ENCODE measurements at places on chromosomes 4 and X.

- DNase-seq = no peak
Measured at GRCh38 chr4:84159762-84160161, 339.3 kb downstream of the NKX6-1 start.

DNA sequence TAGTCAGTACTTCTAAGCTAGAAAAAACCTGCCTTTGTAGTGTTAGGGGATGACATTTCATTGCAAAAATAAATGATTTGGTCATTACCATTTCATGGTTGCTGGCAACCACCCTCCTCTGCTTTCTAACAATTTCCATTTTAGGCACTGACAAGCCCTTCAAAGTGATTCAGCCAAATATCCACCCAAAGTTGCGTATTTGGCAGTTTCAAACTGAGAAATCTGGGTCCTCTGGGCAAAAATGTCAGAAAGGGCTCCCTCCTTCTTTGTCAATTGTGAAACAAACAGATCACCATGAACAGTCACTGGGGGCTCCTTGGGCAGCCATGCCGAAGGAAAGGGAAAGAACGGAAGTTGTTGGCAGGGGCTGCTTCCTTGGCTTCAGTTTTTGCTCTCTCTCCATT lies 33.0 kb downstream of the PLAC1 start:
- DNase-seq = peak; percentile 44

DNA sequence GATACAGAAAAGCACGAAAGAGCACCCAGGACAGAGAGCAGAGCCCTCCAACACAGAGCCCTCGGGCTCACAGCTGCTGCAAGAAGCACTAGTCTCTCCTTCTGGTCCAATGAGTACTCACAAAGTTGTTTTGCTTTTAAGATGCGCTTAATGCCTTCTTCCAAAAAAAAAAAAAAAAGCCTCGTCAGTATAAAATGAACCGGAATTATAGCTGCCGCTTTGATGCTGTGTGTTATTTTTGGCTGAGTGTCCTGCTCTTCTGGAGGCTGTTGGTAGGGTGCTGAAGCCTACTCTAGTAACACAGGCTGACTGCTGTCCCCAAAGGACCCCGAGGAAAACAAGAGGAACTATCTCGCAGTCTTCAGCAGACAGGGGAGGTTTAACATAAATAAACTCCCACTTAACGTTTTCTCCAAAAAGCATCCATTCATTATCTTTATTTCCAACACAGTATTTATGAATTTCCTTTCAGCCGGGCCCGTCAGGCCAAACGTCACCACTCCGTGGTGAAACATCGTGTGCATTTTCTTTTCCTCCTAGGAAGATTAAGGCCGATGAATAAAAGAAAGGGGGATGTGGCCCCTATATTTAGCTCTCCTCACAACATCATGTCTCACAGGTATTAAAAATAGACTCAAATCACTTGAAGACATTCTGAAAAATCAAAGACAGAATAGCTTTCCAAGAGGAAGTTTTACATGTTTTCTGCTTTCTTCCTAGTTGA lies 213.7 kb upstream of the PPARGC1A start:
- DNase-seq = peak; percentile 60

GRCh38 chrX:82237328-82237727 lies 1035.4 kb downstream of the SH3BGRL start:
- no peak for DNase-seq

GRCh38 chr4:7868892-7869471 lies 70.7 kb downstream of the AFAP1 start:
- DNase-seq = no peak

GRCh38 chrX:130606425-130606824 lies 204.6 kb downstream of the RBMX2 start:
- DNase-seq = no peak

DNA sequence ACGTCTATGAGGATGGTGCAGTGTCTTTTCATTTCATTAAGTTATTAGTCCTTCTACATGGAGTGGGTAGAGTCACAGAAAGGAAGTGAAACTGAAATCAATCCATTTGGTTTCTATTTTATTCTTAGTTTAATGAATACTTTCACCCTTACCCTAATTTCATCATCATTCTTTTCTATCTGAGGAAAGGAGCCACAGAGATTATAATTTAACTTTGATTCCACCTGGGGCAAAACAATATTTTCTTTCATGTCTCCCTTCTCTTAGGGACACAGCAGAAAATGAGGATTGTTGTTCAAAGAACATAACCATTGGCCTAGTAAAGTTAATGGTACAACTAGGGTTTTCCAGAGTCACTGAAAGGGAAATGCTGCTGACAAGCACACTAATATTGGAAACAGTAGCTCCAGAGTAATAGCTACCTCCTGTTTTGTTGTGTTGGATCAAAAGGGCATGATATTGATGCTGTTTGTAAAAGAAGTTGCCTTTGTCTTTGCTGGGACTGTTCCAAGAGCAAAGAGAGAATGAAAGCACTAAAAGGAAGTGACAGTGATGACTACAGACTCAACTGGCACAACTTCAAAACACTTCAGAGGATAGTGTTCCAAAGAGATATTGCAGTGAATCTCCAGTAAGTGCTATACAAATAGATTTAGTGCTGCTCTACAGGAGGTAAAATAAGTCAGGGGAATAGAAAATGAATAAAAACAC lies 247.1 kb upstream of the PITX2 start:
- peak; percentile 36 for DNase-seq

- no peak for DNase-seq
Measured at GRCh38 chr4:10856271-10856782, 171.8 kb upstream of the CLNK start.

- no peak for DNase-seq
Measured at GRCh38 chrX:39636481-39636880, 461.3 kb downstream of the BCOR start.

DNA sequence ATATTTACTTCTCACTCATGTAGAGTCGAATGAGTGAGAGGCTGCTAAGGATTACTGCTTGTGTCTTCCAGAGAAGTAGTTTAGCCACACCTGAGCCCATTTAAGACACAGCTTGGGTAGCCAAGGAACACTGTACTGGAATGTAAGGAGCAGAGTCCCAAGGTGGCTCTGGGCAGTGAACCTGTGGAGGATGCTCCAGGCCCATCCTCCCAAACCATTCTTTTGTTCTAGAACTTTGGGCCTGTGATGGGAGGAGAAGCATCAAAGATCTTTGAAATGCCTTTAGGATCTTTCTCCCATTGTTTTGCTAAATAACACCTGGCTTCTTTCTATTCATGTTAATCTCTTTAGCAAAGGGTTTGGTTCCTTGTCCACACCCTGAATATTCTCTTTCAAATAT lies 162.2 kb downstream of the KLHL4 start:
- no peak for DNase-seq

DNA sequence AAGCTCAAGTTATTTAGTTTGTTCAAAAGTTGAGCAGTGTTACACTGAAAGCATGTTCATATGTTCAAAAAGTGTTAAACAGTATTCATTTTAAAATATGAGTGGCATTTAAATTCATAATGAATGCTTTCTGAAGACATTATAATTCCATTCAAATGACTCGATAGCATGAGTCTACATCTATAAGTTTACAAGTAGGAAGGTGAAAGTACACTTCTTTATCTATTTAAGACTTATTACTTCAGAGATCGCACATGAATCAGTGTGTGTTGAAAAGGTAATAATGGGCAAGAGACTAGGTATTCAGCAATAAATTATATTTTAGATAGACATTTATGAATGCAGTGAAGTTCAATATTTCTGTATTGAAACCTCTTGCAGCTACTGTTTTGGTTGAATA lies 456.1 kb downstream of the GRXCR1 start:
- DNase-seq = no peak

DNA sequence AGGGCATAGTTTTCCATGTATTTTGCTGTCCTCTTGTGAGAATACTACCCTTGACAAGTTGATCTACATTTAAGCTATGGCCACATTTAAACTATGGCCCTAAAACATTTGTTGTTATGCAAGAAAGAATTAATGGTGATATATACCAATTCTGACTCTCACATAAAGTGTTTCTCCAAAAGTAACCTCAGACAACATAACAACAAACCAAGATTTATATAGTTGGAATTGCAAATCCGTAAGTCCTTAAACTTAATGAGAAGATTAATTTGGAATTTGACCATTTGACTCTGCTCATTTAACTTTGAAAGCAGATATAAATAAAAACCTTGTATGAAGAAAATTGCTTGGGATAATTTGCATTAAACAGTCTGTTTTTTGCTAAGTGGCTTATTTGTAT lies 38.9 kb downstream of the RUFY3 start:
- no peak for DNase-seq

DNA sequence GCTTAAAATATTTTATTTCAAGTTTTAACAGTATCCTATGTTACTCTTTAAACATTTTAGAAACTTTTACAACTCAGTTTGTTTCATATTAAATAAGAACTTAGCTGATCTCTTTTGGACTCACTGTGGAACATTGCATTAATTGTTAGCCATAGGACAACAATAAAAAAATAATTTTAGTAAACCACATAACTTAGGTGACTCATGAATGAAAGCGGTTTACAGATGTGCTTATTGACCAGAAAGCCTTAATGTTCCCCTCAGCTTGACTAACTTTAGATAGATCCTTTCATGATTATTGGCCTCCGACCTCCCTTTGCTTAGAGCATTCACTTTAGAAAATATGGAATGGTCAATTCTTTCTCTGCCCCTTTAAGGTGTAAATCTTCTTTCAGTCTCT lies 783.5 kb upstream of the MAGEB2 start:
- DNase-seq = no peak

GRCh38 chr4:110492522-110492921 lies 16.6 kb downstream of the ENPEP start:
- no peak for DNase-seq

- DNase-seq = no peak
Measured at GRCh38 chrX:3443184-3443583, 96.7 kb upstream of the MXRA5 start.

GRCh38 chr4:55183926-55184599 lies 58.7 kb upstream of the KDR start:
- peak; percentile 92 for DNase-seq

GRCh38 chr4:128665514-128665913 lies 144.0 kb upstream of the JADE1 start:
- no peak for DNase-seq

DNA sequence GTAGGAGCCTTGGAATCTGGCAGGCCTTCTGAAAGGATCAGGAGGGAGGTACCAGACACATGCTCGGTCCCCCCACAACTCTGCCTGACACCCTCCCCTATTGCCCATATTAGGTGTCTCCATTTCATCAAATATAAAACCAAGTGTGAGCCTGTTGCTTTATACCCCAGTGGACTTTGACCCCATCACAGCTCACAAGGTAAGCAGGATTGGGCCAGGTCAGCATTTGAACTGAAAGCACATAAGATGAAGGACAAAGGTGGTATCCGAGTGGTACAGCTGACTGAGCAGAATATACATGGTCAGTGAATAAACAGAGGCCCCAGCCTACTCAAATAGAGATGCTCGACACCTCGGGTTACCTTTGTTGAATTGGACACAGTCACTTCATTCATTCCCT lies 20.0 kb downstream of the SLC25A43 start:
- DNase-seq = no peak

GRCh38 chr4:185235119-185235842 lies 25.9 kb downstream of the SNX25 start:
- DNase-seq = no peak

DNA sequence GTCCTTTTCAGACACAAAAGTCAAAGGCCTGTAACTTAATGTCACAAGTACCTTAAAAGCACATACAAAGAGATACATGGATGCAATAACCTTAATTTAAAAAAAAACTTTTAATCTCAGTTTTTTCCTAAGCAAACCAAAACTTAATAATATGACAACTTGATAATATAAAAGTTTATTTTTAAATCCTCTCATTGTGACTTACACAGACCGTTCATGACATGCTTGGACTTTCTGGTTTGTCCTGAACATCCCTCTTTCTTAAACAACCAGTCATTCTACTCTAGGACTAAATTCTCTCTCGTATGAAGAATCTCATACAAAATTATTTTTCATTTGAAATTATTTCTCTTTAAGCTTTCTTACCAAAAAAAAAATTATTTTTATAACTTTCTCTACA lies 43.1 kb upstream of the CYP2U1 start:
- DNase-seq = no peak

GRCh38 chr4:169611157-169611556 lies 1.2 kb downstream of the NEK1 start:
- DNase-seq = peak; percentile 19

- peak; percentile 81 for DNase-seq
Measured at GRCh38 chr4:118338981-118339765, 13.6 kb downstream of the PRSS12 start.

DNA sequence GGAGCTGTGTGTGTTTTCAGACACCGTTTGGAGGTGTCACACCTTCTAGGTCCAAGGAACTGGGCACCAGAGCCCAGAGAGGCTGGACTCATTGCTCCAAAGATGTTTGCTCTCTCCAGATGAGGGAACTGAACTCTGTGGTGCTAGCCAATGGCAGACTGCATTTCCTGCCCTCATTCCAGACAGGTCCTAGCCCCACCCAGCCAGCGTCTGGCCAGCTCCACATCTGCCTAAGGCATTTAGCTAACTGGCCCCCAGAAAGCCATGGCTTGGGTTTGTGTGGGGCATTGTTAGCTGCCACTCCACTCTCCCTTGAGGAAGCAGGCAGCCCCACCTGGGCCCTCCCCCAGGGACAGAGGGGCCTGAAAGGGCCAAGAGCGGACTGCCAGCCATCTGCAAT lies 11.4 kb downstream of the FGD1 start:
- DNase-seq = peak; percentile 38

- no peak for DNase-seq
Measured at GRCh38 chrX:39845233-39845632, 252.5 kb downstream of the BCOR start.

DNA sequence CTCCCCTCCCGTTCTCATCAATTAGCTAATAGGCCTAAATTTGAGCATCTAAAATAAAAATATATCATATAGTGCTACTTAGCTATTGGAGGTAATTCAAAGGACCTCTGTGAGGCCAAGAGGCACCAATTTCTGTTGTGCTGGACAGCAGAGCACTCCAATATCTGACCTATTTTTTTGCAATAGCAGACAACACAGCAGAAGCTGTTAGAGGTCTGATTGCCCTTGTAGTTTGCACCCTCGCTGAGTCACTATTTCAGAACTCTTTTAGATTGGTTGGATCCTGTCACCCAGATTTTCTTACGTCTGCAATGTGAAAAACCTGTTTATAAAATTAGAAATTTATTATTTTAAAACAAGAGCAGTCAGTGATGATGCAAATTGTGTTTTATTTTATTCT lies 184.1 kb downstream of the CEP135 start:
- DNase-seq = no peak

DNA sequence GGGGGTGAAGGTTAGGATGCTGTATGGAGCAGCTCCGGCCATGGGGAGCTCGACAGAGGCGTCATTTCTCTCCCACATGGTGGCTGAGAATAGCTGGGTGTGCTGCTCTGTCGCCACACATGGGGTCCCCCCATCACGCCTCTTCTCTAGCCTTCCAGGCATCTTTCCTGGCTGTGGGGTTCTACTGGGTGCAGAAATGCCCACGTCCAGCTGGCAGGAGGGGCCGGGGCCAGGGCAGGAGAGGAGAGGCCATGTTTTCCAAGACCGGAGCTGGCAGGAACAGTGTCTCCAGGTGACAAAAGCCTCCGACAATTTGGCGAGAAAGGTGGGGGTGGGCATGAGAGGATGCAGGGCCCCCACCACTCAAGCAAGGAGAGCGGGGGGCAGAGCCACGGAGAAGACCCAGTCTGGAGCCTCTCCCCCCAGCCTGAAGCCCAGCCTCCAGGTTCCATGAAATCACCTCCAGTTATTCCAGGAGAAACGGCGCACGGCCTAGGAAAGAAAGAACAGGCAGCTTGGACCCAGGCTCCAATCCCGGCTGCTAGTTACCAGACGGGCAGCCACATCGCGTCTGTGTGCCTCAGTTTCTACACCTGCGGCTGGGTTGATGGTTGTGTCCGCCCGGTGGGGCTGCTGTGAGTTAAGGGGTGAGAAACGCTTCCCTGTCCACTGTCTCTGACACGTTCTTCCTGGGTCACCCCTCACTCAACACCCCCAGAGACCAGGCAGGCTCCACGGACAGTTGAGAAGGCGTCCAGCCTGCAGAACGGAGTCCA lies 27.4 kb upstream of the SPON2 start:
- DNase-seq = no peak
